ENCODE measurements at places on chromosomes 7 and 10.

- DNase-seq = no peak
Observed at GRCh38 chr7:34177476-34177875, 272.1 kb downstream of the BMPER start.

- DNase-seq = no peak
Observed at GRCh38 chr10:73858750-73859427, 15.5 kb downstream of the CAMK2G start.

- DNase-seq = no peak
Observed at GRCh38 chr7:138077809-138078208, 1.6 kb downstream of the AKR1D1 start.

GRCh38 chr7:115831371-115831770, 199.2 kb downstream of the TFEC start:
- no peak for DNase-seq

DNA sequence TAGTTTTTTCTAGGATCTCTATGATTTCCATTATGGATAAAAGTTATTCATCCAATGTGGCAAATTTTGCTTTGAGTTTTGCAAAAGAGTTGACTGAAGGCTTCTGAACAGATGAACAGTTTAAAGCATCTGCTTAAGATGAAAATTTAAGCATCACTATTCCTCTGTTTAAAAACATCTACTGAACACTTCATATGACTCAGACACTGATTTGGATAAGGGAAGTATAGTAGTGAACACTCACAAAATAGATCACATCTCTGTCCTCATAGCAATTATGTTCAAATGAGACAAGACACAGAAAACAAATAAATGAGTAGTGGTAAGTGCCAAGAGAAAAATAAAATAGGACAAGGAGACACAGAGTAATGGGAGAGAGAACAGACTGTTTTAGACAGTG, 157.3 kb downstream of the MBL2 start:
- DNase-seq = no peak
